Cerebellar nuclear complex (tissue), 1 donor: ENCODE measurements at places on chromosomes 1 and 21.

GRCh38 chr1:94727846-94728715, 92.1 kb upstream of the SLC44A3 start:
- DNase-seq: no peak

DNA sequence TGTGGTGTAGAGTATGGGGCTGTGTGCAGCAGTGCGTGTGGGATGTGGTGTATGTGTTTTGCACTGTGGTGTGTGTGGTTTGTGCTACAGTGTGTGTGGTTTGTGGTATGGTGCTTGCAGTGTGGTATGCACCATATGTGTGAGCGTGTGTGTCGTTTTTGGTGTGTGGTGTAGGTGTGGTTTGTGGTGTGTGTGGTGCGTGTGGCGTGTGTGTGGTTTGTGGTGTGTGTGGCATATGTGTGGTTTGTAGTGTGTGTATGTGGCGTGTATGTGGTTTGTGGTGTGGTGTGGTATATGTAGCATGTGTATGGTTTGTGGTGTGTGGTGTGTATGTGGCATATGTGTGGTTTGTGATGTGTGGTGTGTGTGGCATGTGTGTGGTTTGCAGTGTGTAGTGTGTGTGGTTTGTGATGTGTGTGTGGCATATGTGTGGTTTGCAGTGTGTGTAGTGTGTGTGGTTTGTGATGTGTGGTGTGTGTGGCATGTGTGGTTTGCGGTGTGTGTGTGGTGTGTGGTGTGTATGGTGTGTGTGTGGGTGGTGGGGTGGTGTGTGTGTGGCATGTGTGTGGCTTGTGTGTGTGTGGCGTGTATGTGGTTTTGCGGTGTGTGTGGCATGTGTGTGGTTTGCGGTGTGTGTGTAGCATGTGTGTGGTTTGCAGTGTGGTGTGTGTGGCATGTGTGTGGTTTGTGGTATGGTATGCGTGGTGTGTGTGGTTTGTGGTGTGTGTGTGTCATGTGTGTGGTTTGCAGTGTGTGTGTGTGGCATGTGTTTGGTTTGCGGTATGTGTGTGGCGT, 53.5 kb upstream of the TRAPPC10 start:
- DNase-seq: no peak

DNA sequence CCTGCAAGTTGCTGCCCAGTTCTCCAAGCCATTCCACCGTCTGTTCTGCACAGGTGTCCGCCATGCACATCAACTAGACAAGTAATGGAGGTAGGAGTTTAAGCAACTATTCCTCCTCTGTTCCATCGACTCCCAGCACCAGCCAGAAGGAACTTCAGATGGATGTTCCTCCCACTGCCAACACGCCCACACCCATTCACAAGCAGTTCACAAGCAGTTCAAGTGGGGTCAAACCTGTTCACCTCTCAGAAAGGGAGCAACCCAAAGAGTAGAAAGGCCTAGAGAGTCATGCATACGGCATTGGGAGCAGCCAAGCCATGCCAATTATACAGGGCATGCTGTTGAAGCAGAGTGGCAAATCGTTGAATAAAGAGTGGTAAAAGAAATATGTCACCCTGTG, 4.3 kb upstream of the TDRD5 start:
- DNase-seq: no peak

- DNase-seq: no peak
Measured at GRCh38 chr1:8665833-8666232, 151.6 kb downstream of the RERE start.

- DNase-seq: no peak
Measured at GRCh38 chr1:201756406-201756805, 72.6 kb upstream of the IPO9 start.

DNA sequence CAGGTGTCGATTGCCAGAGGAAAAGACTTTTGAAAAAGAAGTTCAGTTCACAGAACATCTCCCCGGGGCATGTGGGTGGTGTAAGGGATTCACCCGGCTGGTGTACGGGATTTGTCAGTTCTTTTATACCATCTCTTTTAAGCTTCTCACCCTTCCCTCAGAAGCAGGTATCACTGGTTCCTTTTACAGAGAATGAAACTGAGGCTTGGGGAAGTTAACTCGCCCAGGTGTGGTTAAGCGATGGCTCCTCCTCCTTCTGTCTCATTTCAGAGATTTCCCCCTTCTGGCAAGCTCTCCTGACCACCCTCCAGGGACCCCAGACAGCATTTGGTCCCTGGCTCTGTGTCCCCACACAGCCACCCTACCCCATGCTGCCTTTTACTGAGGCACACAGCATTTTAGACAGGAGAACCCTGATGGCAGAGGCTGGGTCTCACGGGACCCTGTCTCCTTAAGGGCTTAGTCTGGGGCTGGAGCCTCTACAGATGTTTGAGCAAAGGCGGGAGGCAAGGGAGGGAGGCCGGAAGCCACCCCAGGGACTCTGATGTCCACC, 2.8 kb upstream of the ECE1 start:
- no peak for DNase-seq

DNA sequence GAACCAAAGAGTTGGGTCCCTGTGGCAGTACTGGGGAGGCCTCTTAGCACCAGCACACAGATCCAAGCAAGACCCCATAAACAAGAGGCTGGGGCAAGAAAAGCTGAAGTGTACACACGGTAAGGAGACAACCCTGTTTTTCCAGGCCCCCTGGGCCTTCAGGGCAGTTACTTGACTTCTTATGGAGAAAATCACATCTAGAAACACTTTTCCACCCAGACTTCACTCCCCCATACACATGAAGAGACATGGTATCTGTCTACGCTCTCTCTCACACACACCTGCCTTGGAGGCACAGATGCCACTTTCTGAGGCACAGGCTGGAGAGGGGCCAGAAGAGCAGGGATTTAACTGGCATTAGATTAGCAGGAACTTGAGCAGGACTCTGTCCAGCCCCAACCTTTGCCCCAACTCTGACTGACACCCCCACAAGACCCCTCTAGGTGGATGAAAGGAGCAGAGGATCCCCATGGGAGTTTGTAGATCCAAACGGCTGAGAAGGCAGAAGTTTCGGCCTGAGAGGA, 2.2 kb downstream of the CERS2 start:
- no peak for DNase-seq

GRCh38 chr1:216528816-216529215, 105.6 kb upstream of the USH2A start:
- DNase-seq: no peak

- no peak for DNase-seq
Measured at GRCh38 chr1:99808391-99809115, 41.6 kb upstream of the AGL start.

- DNase-seq: no peak
Measured at GRCh38 chr1:208058267-208058666, 147.3 kb upstream of the CD34 start.

DNA sequence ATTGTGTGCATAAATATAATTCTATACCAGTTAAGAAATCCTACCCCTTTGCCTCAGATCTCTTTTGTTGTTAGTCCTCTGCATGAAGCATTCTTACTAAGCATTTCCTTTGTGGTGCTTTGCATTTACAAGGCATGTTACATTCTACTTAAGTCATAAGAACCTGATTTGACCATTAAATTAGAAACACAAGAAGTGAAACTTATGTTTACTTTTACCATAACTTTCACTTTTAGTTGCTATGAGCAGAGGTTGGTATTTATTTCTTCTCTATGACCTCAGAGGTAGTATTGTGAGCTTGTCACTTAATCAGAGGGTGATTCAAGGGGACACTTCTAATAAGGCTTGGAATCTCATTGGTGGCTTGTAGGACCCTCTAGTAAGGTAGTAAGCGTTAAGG, 9.0 kb downstream of the FAM20B start:
- DNase-seq: no peak

GRCh38 chr1:3596663-3597598, 14.4 kb downstream of the MEGF6 start:
- DNase-seq: no peak

DNA sequence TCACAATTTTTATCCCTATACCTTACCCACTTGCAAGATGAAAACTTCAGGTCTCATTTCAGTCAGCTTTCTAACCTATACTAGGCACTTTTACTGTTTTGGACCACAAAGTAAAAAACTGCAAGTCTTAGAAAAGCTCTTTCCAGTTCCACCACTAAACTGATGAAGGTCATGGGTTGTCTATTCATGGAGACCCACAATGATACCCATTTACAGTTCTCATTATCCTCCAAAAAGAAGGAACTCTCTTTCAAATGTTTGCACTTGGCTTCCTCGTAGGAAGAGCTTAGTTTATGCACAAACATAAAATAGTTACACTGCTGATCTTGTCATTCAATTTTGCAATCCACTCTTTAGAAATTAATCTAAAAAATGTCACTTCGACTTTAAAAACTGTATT, 9.3 kb downstream of the ZNF281 start:
- DNase-seq: no peak

DNA sequence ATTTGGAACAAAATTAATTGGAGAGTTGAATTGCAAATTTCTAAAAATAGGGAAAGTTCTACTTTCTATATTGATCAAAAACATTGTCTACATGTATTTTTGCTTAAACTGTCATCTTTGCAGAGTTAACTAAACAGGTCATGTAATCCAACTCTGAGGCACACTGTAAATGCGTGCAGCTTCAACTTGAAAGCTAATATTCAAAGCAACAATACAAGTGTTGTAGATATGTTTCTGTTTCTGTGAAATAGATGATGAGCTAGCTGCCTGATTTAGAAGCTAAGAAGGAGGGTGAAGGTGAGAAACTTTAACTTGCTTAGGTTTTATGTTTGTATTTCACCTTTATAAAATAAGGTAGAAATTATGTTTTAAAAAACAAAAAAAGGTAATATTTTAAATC, 77.2 kb downstream of the IVNS1ABP start:
- no peak for DNase-seq

GRCh38 chr1:243680860-243681259, 169.2 kb downstream of the AKT3 start:
- no peak for DNase-seq

- no peak for DNase-seq
Measured at GRCh38 chr1:106962591-106962990, 93.9 kb upstream of the PRMT6 start.

DNA sequence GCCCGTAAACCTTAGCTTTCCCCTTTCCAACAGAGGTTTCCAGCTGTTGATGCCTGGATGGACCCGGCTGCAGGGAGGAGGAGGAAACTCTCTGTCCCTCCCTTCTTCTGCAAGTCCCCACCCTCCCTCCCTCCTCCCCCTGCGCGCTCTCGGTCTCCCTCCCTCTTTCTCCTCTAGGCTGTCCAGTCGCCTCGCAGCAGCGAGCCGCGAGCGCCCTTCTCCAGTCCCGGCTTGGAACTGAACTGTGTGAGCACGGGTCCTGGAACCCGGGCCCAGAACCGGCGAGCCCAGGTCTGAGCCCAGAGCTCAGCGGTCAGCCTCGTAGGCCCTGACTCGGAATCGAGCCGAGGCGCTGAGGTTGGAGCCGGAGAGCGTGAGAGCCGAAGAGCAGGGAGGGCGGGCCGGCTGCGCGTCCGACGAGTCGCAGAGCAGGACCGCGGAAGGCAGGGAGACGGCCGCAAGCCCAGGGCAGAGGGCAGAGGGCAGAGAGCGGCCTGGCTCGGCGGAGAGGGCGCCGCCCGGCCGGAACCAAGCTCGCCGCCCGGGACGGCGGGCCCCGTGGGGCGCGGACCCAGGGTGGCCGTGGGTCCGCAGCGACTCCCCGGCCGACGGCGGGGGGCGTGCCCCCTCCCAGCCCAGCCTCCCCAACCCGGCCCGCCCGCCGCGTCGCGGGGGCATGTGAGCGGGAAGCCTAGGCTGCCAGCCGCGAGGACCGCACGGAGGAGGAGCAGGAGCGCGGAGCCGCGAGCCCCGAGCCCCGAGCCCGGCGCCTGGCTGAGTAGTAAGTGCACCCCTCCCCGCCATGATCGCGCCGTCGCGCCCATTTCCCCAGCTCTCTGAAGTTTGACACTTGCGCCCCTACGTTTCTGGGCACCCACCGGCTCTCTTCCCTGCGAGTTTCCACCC, at the start of gene SOX13:
Gene SOX13 (plus strand): TSS at position 185 of the 906 bp plus-strand sequence. CDS start 39,801 bp downstream, outside the sequence.
- peak; percentile 25 for DNase-seq

DNA sequence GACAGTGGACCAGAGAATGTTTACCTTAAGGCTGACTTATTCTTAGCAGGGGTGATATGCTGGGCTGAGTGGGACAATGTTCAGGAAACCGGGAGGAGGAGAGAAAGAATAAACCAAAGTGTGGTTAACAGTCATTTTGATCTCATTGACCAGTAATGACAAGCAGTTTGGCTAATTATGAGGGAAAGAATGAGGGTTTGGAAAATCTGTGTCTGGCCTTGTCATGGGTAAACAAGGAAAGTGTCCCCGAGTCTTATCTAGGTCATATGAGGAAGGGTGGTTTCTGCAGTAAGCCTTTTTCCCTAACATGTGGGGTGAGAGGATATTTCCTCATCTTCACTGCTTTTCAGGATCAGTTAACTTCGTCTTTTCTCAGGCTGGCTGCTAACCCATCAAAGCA, 155.0 kb downstream of the TPR start:
- DNase-seq: no peak

GRCh38 chr1:34730485-34730884, 24.4 kb upstream of the GJB5 start:
- DNase-seq: no peak

DNA sequence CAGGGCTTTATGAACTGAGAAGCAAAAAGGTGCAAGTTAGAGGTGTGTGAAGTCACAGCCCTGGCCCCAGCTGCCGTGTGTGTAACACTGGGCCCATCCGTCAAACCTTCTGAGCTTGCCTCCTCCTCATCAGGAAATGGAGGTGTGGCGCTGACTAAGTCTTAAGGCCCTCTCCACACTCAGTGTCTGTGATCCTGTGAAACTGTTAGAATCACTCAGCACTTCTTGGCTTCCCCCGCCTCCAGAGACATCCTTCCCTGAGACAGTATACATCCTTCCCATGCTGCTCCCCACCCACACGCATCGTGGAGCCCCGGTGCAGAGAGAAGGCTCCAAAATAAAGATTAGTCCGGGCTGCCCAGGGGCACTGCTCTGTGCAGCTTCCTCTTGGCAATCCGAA, 33.3 kb downstream of the LRP8 start:
- DNase-seq: no peak

DNA sequence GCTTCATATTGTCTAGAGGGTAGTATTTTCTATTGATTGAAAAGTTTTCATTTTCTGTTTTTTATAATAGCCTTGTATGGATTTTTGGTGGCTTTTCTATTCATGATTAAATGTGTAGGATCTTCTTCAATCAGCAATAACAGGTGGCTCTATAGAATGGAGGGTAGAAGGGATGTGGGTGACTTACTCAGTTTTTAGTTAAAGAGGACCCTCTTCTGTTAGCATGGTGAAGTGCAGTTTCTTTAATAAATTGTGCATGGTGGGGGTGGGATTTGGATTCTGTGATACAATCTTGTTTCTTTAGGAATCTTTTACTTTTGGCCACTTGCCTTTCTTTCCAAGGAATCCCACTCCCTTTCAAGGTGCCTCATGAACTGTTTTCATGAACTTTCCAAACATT, 64.7 kb downstream of the SLC35A3 start:
- no peak for DNase-seq

DNA sequence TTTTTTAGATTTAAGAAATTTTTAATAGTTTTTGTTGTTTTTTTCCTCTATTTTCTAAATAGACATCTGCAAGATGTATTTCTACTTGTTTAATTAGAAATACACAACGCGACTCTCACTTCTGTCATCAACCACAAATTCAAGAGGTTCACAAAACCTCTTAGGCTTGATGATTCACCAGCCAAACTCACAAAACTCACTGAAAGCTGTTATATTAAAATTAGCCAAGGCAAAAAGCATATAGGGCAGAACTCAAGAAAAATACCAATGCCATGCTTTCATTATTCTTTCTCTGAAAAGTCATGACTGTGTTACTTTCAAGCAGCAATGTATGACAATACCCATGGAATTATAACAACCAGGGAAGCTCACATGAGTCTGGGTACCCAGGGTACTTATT, 487.0 kb upstream of the RGS18 start:
- DNase-seq: no peak
